Chondrocyte (in vitro differentiated cells): ENCODE measurements at places on chromosomes 12 and 14.
A peak's percentile ranks its signal among the peaks of the same experiment; 100 is the strongest.

- no peak for DNase-seq
Measured at GRCh38 chr14:90727082-90727481, 89.1 kb downstream of the TTC7B start.

- no peak for DNase-seq
Measured at GRCh38 chr14:44300916-44301315, 206.2 kb downstream of the FSCB start.

DNA sequence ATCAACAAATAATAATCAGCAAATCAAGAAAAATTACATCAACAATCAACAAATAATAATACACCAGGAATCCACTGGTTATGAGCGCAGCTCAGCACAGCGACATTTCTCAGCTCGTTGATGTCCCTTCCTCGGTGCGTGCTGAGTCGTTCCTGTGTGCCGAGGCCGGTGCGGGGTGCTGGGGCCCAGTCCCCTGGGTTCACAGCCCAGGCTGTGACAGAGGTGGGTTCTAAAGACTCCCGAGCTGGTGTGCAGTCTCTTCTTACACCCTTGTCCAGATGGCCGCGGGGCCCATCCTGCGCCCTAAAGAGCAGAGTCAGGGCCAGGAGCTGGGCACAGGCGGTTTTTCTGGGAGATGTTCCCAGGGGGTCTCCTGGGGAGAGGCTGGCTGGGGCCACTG is 26.9 kb upstream of the TRAF3 start:
- no peak for DNase-seq

DNA sequence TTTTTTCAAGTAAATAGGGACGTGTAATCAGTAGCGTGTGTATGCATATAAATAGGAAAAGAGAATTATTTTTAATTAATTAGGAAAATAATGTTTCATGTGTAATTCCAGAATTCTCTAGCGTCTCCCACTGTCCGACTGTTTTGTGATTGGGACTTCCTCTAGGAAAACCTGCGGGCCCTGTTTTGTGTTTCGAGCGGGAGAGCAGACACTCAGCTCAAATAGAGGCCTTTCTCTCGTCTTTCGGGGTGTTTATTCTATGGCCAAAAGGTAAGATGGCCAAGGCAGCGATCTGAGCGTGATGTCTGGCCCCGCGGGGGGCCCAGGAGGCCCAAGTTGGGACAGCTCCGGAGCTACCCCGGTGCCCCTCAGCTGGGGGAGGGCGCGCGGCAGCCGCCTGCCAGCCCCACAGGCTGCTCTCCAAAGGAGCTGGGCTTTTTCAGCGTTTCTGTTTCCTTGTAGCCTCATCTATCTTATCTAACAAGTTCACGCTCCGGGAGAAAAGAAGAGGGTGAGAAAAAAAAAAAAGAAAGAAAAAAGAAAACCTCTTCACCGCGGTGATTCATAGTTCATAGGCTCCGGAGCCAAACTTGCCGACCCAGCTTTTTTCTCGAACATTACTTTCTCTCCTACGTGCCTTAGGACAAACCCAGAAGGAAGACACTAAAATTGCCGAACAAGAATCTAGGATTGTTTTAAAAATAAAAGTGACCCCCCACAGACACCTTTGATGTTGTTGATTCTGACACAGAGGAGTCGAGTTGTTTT is 7.5 kb upstream of the FOXG1 start:
- no peak for DNase-seq

DNA sequence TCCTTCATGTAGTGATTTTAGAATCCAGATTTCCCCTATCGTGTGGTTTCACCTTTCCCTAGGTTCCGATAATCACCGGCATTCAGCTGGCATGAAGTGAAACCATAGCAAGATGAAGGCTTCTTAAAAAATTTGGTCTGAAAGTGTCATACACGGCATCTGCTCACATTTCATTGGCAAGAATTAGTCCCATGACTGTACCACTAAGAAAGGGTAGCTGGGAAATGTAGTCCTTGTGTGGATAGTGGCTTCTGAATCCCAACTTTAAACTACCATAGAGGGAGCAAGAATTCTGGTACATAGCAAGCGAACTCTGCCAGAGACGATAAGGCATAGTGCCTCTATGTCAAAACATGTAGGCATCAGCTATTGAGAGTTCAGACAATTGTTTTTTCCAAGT is 360.1 kb upstream of the TBX3 start:
- no peak for DNase-seq

GRCh38 chr14:94181835-94182234 is 7.7 kb downstream of the PPP4R4 start:
- DNase-seq, result no peak

- DNase-seq, result no peak
Measured at GRCh38 chr12:63304887-63305316, 153.9 kb upstream of the AVPR1A start.

GRCh38 chr14:54664961-54665360 is 98.0 kb downstream of the SAMD4A start:
- no peak for DNase-seq

- no peak for DNase-seq
Measured at GRCh38 chr12:109861689-109862314, 18.5 kb downstream of the GLTP start.

GRCh38 chr12:96456265-96456974 is 33.0 kb upstream of the CFAP54 start:
- no peak for DNase-seq

DNA sequence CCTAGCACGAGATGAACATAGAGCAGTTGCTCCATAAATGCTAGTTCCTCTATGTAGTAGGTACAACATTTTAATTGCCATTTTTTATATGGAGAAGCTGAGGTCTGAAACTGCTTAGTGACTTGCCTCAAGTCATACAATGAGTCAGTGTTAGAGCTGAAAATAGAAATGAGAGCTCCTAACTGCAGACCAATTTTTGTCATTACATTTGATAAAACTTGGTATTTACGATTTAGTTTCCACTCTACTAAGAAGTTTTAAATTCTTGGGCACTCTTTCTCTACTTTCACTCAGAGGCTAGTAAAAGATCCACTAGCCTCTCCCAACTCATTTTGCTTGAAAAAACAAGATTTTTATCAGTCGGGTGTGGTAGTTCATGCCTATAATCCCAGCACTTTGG is 8.1 kb upstream of the TMED10 start:
- no peak for DNase-seq

GRCh38 chr12:101862245-101862644 is 15.1 kb upstream of the DRAM1 start:
- no peak for DNase-seq

DNA sequence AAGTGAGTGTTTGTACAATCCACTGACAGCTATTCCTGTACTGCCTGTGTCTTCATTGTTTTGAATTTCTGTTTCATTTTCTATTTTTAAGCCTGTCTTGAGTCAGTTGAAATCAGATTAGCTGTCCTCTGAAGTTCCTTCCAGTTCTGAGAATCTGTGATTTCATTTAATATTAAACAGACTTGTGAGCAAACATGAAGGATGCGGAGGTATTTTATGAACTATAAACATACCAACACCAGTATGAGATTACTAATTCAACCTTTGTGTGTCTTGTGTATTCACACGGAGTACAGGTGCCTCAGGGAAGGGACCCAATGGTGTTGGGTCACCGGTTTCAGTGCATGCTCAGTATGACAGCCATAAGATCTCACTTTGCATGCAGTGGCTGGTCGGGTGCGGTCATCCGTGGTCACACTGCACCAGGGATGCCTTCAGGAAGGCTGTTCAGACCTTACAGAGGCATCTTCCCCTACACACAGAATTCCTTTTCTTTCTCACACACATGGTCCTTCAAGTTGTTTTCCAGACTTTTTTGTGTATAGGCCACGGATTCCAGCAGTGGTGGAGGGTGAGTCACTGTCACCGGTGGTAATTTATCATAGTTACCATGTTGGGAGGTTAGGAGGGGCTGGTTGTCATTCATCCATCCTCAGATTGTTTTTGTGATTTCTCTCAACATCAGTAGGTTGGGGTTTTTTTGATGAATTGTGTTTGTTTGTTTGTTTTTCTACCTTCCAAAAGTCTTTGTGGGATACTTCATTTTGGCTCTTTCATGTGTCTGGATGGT is 103.0 kb upstream of the SFSWAP start:
- DNase-seq, result no peak

DNA sequence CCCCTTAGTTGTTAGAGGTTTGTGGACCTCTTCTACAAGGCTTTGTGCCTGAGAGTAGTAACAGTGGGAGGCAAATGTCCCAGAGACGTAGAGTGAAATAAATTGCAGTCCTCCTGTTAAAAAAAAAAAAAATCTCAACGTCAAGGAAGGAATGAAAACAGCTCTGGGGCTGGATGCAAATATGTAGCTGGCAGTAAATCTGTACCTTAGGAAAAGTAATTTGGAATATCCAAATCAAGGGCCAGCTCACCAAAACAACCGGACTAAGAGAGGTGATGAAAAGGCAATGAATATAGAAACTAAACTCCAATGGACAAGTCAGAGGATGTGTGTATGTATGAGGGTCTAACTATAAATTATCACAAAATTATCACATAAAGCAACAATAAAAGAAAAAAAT is 27.0 kb downstream of the SINHCAF start:
- DNase-seq, result no peak

DNA sequence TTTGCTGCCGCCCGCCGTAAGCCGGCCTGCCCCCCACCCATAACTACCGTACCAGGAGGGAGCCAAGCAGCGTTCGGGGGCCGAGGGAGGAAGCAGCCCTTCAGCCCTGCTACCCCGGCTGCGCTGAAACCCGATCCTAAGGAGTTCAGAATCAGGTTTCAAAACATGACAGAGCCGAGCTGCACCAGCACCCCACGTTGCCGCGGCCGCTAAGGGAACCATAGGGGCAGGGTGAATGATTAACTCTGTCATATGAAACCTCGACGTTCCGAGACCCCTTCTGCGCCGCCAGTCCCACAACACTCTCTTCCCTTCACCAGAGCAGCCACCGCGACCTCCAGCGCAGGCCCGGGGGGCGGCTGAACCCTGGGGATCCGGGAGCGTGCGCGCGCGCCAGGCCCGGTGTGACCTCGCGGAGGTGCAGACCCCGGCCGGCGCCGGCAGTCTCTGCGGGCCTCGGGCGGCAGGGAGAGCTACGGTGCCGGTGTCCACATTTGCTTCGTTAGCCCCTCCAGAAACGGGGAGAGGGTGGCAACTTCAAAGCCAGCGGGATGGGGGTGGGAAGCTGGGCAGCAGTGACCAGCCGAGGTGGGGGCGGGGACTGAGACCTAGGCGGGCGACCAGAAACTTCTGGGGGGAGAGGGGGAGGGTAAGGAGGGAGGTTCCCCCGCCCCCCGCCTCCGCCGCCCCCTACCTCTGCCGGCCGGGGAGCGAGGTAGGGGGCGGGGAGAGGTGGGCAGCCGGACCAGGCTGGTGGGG is 1.6 kb downstream of the SIX4 start:
- no peak for DNase-seq

- DNase-seq, result no peak
Measured at GRCh38 chr12:122726080-122726558, 4.5 kb downstream of the HCAR1 start.

DNA sequence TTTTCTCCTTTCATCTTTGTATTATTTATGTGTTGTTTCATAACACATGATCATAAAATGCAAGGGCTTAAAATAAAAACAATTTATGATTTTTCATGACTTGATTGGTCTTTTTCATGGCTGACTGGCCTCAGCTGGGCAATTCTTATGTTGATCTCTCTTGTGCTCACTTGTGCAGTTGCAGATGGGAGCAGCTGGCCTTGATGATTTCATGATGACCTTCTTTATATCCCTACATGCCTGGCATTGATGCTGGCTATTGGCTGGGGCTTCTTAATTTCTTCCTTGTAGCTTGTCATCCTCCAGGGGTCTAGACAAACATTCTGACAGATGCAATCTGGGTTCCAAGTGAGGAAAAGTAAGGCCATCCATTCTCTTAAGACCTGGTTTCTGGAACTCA is 1832.8 kb upstream of the FLRT2 start:
- no peak for DNase-seq

DNA sequence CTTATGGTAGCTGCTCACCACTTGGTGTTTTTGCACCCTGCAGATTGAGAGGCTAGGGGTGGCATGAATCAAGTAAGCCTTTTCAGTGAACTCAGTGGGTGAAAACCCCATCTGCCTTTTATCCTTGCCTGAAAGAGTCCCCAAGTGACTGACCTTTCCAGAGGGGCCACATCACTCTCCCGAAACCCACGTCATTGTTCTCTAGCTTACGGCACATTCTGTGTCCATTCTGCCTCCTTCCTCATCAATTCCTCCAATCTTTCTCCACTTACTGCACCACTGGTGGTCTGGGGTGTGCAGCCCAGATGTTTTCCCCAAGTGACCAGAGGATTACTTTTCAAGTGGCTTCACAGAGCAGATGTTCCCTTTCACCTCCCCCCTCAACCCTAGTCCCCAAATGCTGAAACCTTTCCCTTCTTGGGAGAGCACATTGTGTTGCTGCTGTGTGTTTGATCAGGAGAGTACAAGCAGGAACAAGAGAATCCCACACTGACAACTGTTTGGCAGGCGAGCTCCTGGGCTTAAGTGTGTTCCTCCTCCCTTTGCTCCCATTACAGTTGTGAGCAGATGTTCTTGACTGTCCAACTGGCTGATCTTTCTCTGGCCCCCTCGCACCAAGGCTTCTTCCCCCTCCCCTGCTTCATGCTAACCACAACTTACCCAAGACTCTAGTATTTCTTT is 138.0 kb upstream of the IGF1 start:
- no peak for DNase-seq

DNA sequence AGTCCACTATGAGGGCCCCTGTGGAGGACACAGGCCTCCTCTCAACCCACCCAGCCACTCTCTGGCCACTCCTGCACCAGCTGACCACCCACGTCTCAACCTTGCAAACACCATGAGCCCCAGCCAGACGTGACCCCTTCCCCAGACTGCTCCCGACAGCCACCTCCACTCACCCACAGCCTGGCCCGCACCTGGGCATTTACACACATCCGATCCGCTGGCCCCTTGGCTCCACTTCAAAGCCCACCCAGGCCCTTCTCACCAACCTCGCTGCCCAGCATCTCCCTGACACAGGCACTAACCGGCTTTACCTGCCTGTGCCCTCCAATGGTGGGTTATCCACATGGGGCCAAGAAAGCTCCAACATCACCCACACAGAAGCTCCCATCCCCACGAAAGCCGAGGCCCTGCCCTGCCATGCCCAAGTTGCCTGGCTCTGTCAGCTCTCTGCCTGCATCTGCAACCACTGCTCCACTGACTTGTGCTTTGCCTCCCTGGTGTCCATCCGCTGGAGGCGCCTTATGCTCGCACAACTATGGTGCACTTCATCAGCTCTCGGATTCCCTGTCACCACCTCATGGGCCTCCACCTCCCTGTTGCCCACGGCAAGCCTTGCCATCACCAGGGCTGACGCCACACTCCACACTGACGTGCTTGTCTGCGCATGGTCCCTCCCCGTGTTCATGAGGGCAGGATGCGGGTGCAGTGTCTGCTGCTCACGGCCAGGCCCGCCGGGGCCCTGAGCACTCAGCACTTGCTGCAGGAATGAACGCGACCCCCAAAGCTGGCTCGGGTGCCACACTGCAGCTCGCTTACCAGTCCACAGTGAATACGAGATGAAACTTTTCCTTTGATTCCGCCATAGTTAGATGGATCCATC is 16.7 kb downstream of the P2RX2 start:
- DNase-seq, result peak; percentile 85

DNA sequence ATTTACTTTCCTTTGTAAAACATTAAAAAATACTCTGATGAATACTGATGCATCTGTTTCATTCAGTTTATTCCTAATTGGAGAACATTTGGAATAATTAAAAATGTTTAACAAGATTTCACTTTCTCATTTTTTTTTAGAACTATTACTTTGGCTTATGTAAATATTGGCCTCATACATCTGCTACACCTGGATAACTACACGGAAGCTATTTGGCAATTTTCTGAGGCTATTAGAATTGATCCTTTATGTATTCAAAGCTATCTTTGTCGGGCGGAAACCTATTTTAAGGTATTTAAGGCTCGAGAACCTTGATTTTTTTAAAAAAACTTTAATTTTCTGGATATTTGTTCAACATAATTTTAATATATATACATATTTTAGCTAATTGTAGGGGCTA is 196.7 kb downstream of the TTC6 start:
- no peak for DNase-seq
